ENCODE measurements at places on chromosomes 1 and 21.

DNA sequence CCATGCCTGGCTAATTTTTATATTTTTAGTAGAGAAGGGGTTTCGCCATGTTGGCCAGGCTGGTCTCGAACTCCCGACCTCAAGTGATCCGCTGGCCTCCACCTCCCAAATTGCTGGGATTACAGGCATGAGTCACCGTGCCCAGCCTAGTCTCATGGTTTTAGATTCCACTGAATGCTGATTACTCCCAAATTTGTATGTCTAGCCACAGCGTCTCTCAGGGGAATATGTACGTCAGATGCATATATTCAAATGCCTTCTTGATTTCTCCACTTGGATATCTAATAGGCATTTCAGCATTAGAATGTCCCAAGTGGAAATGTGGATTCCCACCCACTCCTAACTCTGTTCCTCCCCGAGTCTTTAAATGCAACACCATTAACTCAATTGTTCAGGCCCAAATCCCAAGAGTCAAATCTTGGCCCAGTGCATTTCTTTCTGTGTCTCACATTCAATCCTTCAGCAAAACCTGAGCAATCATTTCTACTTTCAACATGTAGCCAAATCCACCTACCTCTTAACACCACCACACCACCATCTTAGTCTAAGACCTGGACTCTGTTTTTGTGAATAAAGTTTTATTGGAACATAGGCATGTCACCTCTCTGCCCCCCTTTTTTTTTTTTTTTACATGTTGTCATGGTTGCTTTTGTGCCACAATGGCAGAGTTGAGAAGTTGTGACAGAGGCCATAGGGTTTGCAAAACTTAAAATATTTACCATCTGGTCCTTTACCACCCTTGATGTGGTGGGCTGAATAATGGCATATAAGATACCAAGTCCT lies 9.8 kb upstream of the CAMTA1 start:
- no peak for DNase-seq

- DNase-seq, result no peak
These were observed 24.4 kb downstream of the FABP3 start for GRCh38 chr1:31348449-31348848.

- no peak for DNase-seq
These were observed 36.4 kb upstream of the COL11A1 start for GRCh38 chr1:103144681-103145080.

DNA sequence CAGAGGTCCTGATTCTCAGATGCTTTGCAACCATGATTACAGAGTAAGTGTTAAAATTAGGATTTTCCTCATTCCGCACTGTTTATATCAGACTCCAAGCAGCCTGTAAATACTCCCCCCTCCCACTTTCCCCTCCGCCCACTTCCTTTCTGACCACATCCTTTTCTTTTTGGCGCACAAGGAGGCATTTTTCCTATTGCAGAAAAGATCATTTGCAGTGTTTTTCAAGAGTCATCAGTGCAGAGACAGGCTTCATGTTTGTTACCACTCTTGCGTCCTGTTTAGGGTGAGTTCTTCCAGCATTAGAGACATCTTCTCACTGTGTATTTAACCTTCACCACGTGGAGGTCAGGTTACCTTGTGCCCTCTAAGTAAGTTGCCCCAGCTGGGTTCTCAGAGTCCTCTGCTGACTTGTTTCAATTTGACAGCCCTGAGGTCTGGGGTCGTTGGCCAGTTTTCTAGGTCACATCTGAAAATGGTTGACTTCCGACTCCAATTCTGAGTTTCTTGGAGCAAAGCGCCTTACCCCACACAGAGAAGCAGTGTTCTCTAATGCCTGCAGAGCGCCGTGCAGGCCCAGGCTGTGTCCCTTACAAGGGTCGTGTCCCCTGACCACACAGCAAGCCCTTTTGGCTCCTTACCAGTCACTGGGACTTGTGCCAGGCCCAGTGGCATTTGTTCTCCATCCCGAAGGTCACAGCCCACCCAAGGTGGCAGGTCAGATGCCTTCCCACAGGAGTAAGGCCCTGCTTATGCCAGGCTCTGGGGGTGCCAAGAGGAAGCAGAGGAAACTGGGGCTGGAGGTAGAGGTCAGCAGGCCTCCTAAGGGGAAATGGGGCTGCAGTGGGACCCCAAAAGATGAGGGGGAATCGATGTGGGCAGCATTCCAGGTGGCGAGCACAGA lies 85.6 kb downstream of the FAM78B start:
- no peak for DNase-seq

- no peak for DNase-seq
These were observed 2.4 kb upstream of the TMEM125 start for GRCh38 chr1:43267291-43267805.

DNA sequence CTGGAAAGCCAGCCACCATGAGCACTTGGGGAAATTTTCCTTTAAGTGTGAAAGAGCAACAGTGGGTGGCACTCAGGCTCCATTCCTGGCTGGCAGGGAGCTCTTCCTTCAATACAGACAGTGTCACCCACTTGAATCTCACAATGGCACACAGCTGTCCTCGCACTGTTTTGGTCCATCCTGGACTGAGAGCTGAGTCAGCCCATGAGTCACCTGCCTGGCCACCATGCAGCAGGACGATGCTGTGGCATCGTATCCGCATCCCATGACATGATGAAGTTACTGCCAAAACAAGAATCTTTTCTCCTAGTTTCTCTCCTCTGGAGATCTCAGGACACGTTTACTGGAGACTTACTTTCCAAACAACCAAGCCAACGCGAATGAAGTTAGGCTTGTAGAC lies 6.0 kb downstream of the TMPRSS2 start:
- DNase-seq, result no peak

DNA sequence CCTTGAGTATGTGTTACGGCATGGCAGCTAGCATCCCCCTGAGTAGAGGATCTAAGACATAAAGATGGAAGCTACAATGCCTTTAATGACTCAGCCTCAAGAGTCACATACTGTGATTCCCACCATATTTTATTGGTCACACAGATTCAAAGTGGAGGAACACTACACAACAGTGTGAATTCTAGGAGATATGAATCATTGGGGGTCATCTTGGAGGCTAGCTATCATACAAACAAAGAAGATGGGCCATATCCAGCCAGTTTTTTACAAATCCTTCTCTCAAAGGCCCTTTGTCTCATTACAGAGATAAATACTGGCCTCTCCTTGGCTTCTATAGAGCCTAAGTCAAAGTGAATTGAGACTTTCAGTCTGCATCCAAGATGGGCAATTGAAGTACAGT lies 177.0 kb downstream of the TBX15 start:
- no peak for DNase-seq

DNA sequence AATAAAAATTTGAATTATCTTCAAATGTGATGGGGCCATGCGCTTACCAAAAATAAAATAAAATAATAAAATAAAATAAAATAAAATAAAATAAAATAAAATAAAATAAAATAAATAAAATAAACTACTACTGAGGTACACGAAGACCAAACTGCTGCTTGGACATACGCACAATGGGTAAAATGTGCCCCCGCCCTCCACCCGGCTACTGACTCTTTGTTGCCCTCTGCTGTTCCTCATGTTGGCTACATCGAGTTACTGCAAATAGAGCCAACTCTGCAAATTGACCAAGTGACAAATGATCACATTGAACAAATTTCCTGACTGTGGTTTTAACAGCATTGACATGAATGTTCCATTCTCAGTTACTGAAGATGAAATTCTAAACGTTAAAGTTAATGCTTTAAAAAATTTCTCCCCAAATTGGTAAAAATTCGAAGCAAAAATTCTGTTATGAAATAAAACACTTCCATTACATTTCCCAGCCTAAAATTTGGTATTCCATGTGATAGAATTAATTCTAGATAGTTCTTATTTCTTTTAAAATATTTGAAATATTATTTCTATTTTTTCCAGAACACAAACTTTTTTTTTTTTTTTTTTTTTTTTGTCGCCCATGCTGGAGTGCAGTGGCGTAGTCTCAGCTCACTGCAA lies 18.8 kb upstream of the MAP1LC3C start:
- DNase-seq, result no peak

DNA sequence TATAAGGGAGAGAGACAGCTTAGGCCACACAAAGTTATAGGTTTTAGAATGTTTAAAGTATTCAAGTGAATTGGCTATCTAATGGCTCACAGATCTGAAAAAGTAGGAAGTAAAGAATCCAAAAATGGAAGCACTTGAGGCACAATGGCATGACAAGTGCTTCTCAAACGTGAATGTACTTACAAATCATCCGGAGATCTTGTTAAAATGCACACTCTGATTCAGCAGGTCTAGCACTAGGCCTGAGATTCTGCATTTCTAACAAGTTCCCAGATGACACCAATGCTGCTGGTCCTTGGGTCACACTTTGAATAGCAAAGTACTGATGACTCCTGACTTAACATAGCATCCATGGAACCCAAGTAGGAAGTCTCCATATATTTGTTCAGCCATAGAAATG lies 20.9 kb upstream of the AGL start:
- DNase-seq, result no peak

DNA sequence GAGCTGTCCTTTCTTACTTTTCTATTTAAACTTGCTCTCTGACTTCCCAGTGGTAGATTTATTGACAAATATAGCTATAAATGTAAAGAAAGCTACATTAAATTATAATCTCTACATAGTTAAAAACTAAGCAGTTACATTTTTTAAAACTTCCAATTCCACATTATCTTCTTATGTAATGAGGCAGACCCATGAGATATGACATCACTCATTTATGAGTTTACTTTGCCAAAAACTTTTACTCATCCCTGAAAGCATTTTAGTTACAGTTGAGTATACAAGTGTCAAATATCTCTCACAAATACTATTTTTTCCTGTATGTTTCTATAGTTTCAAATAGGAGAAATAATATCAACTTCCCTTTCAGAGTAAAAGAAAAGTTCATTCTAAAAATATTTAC lies 3.8 kb downstream of the NMNAT2 start:
- no peak for DNase-seq

DNA sequence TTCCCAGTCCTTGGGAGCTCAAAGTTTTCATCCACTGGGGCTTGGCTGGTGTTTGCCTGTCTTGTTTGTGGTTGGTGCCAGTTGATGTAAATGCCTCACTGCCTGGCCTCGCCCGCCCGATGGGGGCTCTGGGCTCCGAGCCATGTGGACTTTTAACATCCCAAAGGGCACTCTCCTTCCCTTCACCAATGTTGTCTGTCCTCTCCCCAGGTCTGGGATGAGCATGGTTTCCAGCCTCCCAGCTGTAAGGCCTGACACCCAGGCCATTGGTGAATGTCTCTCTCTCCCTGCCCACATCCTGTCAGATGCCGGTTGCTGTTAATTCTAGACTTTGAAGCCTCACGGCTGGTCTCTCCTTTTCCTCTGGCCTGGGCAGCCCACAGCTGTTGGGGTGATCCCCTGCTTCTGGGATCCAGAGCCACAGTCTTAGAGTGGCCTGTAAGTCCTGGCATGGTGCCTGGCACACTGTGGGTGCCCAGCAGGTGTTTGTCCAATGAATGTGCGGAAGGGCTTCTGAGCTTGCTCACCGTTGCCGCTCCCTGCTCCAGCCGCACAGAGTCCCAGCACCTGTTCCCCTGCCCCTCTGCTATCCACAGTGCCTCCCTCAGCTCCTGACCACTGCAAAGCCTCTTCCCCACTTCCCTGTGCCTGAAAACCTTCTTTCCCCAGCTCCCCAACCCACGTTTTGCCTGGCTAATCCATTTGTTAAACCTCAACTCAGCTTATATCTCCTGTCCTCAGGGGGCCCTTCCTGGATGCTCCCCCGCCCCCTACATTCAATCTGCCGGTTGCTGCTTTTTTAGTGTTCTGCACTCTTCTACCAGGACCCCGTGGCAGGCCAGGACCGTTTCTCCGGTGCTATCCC lies 3.3 kb upstream of the C1orf174 start:
- no peak for DNase-seq

- DNase-seq, result no peak
These were observed 85.4 kb upstream of the ACTRT2 start for GRCh38 chr1:2935751-2936390.

- no peak for DNase-seq
These were observed 51.0 kb downstream of the SCP2 start for GRCh38 chr1:52978045-52978444.

- DNase-seq, result no peak
These were observed 93.0 kb downstream of the NUF2 start for GRCh38 chr1:163414778-163415177.

GRCh38 chr1:181141431-181141910 lies 53.0 kb downstream of the IER5 start:
- DNase-seq, result no peak

GRCh38 chr1:86018283-86018923 lies 138.2 kb downstream of the COL24A1 start:
- no peak for DNase-seq

GRCh38 chr1:172002725-172003345 lies 161.5 kb downstream of the DNM3 start:
- DNase-seq, result no peak

DNA sequence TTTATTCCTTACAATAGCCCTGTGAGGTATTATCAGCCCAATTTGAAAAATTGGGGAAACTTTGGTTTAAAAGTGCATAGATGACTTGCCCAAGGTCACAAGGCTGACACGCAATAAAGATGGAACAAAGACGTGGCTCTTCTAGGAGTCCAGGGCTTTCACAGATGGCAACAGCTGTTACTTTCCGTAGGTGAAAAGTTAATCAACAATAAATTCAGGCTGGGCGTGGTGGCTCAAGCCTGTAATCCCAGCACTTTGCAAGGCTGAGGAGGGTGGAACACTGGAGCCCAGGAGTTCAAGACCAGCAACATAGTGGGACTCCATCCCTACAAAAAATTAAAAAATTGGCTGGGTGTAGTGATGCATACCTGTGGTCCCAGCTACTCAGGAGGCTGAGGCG lies 87.8 kb upstream of the ATF3 start:
- DNase-seq, result no peak

DNA sequence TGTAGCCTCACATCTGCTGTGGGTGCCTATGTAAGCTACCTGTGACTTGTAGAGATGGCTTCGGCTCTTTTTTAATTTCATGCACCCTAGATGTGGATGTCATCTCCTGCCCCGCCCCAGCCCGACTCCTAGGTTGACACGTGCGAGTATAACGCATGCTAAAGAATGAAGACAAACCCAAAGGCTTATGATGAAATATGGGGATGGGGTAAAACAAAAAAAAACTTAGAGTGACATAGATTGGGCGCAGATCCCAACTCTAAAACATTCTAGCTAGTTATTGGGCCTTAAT lies 613 bp upstream of the ERO1B start:
- DNase-seq, result peak; percentile 20

DNA sequence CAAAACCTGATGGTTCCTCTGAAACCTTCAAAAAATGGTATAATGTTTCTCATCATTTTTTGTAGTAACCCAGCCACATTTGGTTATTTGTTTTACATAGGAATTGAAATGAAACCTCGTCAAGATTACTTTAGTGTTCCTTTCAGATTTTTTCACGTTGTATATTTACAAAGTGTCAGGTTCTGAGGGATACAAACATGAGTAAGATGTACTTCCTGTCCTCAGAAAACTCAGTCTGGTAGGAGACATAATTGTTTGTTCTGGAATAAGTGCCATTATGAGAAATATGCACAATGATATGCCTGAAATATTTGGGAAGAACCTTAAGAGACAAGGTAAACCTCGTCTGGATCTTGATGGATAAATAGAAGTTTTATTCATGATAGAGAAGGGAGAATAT lies 145.5 kb downstream of the USP25 start:
- no peak for DNase-seq

- no peak for DNase-seq
These were observed 143.2 kb downstream of the KCTD3 start for GRCh38 chr1:215710036-215710898.

DNA sequence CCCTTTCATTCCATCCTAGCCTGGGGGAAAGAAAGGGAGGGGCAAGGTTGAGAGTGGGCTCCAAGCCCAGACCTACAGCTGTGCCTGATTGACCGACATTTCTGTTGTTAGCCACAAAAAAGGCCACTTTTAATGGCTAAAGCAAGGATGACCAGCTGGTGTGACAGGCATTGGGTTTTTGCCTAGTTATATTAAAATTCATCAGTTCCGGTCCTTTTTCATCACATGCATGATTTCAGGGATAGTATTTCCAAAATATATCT lies 192.3 kb downstream of the ZNF326 start:
- no peak for DNase-seq
